Activated naive CD4-positive, alpha-beta T cell treated with anti-CD3 and anti-CD28 coated beads for 36 hours (primary cell): ENCODE measurements at places on chromosomes 2 and 18.

GRCh38 chr2:219281588-219281987 is 2.4 kb downstream of the DNAJB2 start:
- DNase-seq = no peak

GRCh38 chr2:108605947-108606346 is 71.7 kb downstream of the LIMS1 start:
- no peak for DNase-seq

DNA sequence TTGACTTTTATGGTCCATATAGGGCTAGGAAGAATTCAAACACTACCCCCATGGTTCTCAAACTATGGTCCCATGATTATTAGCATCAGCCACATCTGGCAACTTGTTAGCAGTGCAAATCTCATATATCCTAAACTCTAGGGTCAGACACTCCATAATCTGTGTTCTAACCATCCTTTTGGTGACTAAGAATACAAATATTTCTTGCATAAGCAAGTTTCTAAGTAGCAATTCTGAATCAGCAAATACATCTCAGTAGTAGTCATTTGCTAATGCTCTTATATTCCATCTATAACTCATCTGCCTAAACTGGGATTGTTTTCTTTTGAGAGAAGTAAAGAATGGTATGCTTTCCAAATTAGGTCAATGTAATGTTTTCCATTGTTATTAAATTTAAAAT is 447.3 kb downstream of the TMX3 start:
- no peak for DNase-seq

- DNase-seq = no peak
These were observed 262.1 kb downstream of the MYCN start for GRCh38 chr2:16202266-16203020.

GRCh38 chr18:58671632-58672564 is 633 bp downstream of the MALT1 start:
- peak; percentile 53 for DNase-seq

GRCh38 chr2:136013955-136014354 is 28.5 kb upstream of the DARS1 start:
- DNase-seq = no peak

DNA sequence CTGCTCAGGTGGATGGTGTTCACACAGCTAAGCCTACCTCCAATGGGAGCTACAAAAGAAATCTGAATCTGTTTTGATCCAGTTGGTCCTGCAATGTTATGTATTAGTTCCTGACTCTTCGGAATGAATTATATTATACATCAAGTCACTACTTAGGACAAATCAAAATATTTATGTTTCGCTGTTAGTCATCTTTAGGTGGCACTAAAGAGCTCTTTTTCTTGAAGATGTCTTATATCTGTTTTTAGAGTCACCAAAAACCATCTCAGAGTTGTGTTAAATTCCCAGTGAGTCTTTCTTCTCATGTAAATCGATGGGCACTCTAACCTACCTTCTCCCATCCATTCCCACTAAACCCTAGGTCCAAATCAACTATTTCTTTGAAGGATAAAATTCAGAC is 2.2 kb downstream of the DNER start:
- no peak for DNase-seq

DNA sequence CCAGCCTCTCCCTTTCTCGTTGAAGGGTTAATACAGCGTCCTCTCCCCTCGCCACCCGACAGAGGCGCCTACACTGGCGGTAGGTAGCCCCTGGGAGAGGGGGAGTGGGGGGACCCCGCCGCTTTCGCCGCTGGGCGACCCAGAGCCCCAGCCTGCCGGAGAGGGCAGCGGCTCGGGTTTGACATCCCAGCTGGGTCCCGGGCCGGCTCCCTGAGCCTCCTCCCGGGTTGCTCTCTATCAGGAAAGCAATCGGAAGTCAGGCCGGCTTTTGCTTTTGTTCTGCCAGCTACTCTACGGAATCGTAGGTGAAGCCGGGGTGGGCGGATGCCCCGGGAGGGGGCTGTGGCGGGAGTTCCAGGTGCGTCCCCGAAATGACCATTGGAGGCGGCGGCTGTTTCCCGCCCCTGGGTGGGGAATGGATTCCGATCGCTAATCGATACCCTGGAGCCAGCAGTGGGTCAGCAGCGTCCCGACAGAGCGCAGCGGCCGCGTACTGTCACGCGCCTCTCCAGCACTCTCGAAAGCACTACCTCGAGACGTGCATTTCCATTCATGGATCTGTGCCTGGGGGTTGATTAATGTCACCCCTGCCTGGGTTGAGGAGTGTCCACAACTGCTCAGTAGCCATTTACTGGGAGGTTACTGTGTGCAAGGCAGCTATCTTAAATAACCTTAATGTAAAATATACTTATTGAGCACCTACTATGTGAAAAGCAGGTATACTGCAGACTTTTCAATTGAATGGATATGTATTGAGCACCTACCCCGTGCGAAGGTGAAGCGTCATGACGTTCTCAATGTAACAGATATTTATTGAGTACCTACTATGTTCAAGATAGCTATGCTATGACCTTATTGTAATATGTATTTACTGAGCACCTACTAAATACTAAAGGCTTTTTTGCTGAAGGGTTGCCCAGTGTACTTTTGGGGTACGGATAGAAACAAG is 1.1 kb downstream of the MAPK4 start:
- no peak for DNase-seq

GRCh38 chr18:11840493-11840892 is 10.7 kb upstream of the CHMP1B start:
- DNase-seq = no peak

DNA sequence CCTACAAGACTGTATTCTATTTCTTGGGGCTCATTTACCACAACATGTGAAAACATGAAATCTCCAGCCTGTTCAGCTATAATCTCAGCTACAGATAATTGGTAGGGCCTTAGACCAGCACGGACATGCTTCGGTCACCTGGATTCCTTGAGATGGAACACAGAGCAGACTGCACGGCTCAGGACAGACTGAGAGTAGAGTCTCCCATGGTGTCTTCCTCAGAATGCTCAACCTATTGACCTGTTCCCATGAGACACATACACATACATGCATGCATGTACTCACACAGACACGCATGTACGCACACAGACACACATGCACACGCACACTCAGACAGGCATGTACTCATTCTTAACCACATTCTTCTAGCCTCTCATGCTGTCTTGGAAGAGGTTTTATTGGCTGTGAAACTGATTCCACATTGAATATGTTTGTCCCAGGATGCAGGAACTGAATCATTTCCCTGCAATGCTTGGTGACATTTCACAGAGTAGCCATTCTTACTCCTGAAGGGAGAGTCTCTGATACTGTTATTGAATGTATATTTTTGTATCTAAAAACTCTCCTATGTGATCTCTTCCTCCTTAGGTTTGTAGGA is 23.5 kb upstream of the BZW1 start:
- DNase-seq = no peak

DNA sequence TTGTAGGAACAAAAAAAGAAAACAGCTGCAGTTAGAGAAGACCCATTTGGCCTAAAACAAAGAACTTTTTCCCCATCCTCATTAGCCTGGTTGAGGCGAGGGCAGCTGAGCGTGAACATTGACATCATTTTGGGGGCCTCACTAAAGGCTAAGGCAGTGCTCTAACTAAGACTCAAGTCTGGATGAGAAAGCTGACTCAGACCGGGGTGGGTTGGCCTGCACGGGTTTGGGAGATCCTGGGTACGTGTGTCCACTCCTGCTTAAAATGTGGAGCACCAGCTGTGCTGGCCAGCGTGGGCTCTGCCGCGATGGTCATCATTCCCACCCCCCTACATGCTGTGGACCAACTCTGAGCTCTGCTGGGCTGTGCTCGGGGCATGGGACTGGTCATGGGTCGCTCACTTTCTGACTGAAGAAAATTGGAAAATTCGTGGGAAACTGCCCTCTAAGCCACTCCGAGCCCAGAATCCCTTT is 86.0 kb upstream of the TMEM247 start:
- no peak for DNase-seq

- DNase-seq = no peak
These were observed 72.2 kb upstream of the MFF start for GRCh38 chr2:227252831-227253230.

GRCh38 chr18:13035249-13035914 is 44.2 kb downstream of the CEP192 start:
- no peak for DNase-seq

- DNase-seq = no peak
These were observed 41.3 kb downstream of the BCL2L11 start for GRCh38 chr2:111161971-111162370.

DNA sequence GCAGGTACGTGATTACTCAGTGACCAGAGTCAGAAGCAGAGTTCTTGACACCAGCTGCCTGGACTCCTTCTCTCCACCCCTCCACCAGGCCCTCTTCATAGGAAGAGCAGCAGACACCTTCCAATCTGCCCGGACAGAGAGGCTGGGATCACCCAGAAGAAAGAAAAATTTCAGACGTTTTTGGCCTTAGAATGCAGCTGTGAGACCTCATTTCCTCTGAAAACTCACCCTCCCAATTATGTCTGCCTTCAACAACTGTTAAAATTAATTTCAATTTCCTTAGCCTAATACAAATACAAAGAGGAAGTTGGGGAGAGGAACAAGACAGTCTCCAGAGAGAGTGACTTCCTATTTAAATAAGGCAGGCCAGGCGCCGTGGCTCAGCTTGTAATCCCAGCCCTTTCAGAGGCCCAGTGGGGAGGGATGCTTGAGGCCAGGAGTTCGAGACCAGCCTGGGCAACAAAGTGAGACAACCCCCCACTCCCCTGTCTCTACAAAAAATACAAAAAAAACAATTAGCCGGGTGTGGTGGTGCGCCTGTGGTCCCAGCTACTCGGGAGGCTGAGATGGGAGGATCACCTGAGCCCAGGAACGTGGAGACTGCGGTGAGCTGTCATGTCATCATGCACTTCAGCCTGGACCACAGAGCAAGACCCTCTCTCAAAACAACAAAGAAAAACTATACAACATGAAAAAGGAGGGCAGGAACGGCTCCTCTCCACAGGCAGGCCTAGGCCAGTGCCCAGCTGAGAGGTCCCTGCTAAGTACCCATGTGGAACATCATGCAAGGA is 1.6 kb downstream of the SLC66A2 start:
- peak; percentile 32 for DNase-seq

DNA sequence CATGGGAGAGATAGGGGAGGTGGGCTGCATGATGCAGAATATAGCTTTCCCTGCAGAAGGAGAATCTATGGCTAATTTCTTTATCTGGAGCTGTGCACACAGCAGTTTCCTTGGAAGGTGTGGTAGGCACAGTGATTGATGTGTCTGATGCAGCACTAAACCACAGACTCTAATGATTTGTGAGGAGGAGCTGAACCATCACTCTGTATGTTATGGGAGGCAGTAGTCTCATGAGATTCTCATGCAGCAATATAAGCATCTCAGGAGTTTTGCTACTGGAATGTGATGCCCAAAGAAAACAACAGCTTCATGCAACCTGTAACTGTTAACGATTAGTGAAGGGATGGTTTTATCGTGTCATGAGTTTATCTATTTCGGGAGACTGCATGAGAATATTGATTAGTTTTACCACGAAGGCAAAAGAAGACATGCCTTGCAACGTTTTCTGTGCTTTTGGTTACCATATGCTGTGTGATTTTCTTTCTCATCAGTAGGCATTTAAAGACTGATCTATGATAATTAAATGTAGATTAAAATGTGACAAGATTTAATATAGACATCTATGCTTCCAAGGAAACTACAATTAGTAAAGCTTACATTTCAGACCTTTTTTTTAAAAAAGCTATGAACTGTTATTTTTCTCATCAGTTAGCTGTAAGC is 286.8 kb downstream of the ARL6IP6 start:
- no peak for DNase-seq

GRCh38 chr2:134446383-134447017 is 192.6 kb downstream of the MGAT5 start:
- DNase-seq = no peak

DNA sequence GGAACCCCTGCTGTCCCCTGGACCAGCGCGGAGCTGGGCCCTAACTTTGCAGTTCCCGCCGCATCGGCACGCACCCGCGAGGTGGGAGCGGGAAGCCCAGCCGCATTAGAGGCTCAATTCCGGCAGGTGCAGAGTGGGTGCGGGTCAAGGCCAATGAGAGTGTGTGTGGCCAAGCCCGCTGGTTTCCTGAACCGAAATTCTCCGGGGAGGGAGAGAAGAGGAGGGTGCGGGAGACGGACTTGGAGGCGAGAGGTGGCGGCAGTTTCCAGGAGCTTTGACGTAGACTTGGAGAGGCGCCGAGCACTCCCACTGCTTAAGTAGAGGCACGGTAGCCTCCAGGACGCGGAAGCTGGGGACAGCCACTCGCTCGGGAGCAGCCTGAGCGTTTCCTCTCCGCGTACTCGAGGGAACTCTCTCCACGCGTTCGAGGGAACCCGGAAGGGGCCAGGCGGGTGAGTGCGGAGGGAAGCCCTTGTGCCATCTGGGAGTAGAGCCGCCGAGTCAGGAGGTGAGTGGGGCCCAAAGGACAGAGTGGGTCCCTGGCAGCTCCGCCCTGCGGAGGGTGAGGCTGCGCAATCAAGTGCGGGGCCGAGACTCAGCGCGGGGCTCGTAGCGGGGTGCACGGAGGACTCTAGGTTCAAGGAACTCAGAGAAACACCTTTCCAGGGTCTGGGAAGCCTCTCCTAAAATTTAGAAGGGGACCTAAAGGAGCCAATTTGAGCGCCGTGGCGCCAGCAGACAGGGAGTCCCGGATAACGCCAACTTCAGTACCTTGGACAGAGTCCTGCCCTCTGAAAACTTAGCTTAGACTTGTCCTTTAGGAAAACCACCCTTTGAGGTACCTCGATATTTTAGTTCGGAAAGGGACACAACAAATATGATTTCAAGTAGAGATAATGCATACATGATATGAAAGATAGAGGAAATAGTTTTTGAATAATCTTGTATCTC is at the start of gene FAM237A:
Gene FAM237A (plus strand): TSS at position 413 of the 951 bp plus-strand sequence. CDS start 1,750 bp downstream, outside the sequence.
- peak; percentile 60 for DNase-seq

DNA sequence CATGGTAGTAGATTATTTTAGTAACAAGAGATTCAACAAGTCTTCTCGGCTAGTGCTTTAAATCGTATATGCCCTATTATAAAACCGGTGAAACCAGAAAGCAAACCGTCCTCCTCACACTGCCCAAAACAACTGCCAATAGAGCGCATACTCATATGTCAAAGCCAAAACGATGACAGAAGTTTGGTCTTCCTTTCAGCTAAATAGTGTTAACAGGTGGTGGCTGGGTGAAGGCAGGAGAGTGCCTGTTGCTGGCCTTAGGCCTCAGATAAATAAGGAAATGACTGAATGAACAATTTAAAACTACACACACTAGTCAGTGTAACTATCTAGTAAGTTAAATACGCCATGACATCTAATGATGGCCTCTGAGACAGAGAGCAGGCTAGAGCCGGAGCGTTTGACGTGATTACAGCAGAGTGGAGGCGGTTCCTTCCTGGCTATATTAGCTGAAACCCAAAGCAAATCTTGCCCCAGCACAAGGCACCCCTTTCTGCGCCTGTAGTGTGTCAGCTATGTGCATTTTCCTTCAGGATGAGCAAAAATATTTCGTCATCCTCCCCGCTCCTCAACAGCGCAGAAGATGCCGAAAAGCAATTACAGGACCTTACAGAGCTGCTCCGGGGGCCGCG is 1.6 kb downstream of the LONRF2 start:
- no peak for DNase-seq
